ENCODE measurements at places on chromosomes 2 and 18.

DNA sequence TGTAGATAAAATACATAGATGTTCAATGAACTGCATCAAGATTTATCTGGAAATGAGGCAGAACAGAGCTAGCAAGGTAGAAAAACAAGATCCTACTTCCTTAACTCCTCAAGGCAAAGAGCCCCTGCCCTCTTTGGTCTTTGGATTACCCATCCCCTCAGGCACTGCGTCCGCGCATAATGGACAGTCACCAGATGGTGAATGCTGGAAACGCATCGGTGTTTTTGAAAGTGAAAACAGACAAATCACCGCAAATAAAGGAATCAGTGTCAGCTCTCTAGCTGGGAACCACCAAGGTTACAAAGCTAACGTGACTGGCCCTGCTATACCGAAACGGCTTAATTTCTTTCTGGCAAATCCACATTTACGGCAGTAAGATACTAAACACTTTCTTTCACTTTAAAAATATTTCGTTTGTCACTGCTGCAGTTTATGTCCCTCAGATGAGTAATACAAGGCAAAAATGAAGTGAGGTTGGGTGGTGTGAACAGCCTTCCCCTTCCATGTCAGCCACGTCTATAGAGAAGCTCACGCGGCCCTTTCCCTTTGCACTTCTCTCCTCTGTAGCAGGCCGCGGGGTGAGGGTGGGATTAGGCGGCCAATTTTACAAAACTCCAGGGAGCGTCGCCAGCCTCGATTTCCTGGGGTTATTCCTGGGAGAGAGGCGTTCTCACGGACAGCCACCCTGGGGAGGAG, 627 bp upstream of the GALR1 start:
- DNase-seq, result no peak

- peak; percentile 89 for DNase-seq
Measured at GRCh38 chr18:2978661-2979106, 34.3 kb downstream of the LPIN2 start.

GRCh38 chr2:33209976-33210375, 263.2 kb downstream of the LTBP1 start:
- DNase-seq, result peak; percentile 20

- DNase-seq, result no peak
Measured at GRCh38 chr2:38835990-38836389, 39.7 kb downstream of the DHX57 start.
